Subcutaneous preadipocyte (primary cell): ENCODE measurements at places on chromosomes 3 and 15. TPM values are rescaled to one million over a fixed set of nuclear protein-coding genes. Genes with fewer than 3 reads are reported as not detected.

The FRMD5 gene
- total RNA-seq, result under 0.01 and 0.20 TPM in 2 replicates

The TRNT1 gene
- total RNA-seq, result 15.1 and 25.8 TPM in 2 replicates

The IRAK2 gene
- total RNA-seq, result 5.5 and 10.8 TPM in 2 replicates

The SLC7A14 gene
- 2.0 and 4.0 TPM in 2 replicates for total RNA-seq

The BFSP2 gene
- not detected in 2 replicates for total RNA-seq

The AADAC gene
- total RNA-seq, result under 0.01 TPM in 1 of 2 replicates, not detected in the other

The KIF23 gene
- total RNA-seq, result 27.9 and 40.5 TPM in 2 replicates

The C3orf20 gene
- not detected in 2 replicates for total RNA-seq

The CD276 gene
- 143 and 169 TPM in 2 replicates for total RNA-seq

The C3orf70 gene
- total RNA-seq, result 1.1 and 1.4 TPM in 2 replicates

The PCBP4 gene
- 20.9 and 23.9 TPM in 2 replicates for total RNA-seq

The GPR62 gene
- total RNA-seq, result 0.20 TPM in 1 of 2 replicates, not detected in the other

The DNAH12 gene
- under 0.01 TPM in 1 of 2 replicates, not detected in the other for total RNA-seq

The ARHGAP31 gene
- total RNA-seq, result 1.8 and 6.5 TPM in 2 replicates
